ENCODE measurements at places on chromosomes 5 and 9.

- no peak for DNase-seq
Observed at GRCh38 chr5:429453-430188, 13.4 kb upstream of the EXOC3 start.

- peak; percentile 97 for DNase-seq
Observed at GRCh38 chr5:58582803-58583491, at the start of gene RAB3C. TSS of gene RAB3C (plus strand) at chr5:58583075. CDS start at chr5:58583209, 134 bp downstream.

- DNase-seq, result peak; percentile 75
Observed at GRCh38 chr9:110623462-110624025, 44.0 kb upstream of the SVEP1 start.

- DNase-seq, result no peak
Observed at GRCh38 chr9:112341730-112342129, 8.3 kb upstream of the PTBP3 start.

DNA sequence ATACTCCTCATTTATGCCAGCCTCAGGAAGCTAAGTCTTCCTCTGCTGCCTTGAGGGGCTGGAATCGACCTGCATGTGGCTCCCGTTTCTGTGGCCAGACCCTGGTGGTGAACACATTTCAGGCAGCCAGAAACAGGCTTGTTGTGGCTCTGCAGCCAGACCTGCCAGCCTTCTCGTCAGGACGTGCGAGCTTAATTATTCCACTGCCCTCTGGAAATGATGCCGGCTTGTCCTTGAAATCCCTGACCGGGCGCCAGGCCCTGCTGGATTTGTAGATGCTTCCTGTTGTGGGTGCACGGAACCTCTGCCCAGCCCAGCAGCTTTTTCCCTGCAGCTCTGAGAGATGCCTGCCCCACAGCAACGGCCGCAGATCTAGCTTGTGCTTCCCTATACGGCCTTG, 41.6 kb downstream of the PDZD2 start:
- DNase-seq, result no peak

Measured in hematopoietic multipotent progenitor cell treated with erythropoietin and hydrocortisone succinate and interleukin-3 and kit ligand, for 4 days (in vitro differentiated cells).